NCI-H460 (cell line): ENCODE measurements at places on chromosomes 2 and 18.

DNA sequence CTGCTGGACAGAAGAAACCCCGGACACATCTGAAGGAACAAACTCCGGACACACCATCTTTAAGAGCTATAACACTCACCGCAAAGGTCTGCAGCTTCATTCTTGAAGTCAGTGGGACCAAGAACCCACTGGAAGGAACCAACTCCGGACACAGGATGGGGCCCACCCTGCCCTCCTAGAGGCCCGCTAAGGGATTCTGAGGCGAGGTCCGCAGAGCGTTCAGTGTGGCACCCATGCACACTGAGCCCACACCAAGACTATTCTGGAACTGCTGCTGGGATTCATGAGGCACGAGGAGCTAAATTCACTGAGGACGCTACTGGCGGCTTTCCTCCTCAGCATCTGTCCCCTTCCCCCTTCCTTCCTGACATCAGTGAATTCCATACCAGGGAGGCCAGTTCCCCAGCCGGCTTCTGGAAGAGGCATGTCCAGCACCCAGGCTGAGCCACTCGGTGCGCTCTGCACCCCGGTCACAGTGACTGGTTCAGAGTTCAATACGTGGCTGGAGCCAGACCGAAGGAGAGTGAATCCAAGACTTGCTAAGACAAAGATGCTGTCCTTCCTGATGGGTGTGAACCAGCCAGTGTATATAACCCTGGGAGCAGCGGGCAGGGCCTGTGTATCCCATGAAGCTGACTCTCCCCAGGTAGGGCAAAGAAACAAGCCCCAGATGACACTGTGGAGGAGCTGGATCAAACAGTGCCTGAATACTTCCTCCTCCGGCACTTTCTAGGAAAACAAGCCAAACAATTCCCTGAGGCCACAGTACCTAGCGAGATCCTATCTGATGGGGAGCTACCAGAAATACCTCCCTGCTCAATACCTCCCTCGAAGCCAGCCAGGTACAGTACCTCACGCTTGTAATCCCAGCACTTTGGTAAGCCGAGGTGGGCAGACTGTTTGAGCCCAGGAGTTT, 11.1 kb downstream of the HDAC4 start:
- DNase-seq, result no peak

DNA sequence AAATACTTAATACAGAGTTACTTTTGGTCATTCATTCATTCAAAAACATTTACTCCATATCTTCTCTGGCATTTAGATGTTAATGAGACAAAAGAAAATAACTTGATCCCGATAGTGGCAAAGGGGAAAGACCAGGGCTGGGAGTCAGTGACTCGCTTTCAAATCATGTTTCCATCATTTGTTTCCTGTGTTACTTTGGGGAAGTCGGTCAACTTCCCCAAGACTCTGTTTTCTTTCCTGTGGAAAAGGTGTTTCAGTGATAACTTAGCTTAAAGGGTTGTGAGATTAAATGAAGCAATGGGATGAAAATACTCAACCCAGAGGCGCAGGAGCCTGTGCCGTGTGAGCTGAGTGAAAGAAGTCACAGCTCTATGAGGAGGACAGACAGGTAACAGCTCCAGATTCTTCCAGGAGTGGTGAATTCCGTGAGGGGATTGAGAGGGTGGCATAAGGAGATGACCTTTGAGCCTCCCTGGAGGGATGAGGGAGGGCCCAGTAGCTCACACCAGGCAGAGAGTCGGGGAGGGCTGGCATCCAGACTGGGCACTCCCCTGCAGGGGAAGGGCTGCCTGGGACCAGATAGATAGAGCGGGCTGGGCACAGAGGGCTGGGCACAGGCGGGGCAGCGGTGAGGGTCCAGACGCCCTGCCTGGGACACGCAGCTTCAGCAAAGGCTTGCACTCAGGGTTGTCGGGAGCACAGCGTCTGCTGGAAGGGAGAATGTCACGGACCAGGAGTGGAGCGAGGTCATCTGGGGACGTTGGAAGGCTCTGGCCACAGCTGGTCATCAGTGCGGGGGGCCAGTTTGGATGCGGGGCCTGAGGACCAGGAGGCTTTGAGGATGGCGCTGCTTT, 70.1 kb downstream of the TSHZ1 start:
- DNase-seq, result no peak

- no peak for DNase-seq
Observed at GRCh38 chr2:149167941-149168340, 129.4 kb downstream of the LYPD6B start.

DNA sequence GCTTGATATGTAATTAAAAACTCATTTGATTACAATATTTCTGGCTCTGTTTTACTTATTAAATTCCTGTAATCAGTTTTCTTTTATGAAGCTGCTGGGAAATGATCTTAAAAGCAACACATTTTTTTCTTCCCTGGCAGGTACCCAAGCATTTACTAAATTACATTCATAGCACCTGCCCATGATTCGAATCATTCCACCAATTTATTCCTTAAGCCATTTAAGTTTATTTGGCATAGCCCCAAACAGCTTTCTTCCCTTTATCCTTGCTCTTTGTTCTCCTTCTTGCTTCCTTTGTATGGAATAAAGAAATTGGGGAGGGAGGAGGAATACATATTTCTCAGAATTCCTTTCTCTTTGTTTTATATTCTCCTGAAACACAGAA, 241.3 kb downstream of the AGPS start:
- no peak for DNase-seq

GRCh38 chr2:181106789-181107627, 126.6 kb downstream of the UBE2E3 start:
- no peak for DNase-seq

DNA sequence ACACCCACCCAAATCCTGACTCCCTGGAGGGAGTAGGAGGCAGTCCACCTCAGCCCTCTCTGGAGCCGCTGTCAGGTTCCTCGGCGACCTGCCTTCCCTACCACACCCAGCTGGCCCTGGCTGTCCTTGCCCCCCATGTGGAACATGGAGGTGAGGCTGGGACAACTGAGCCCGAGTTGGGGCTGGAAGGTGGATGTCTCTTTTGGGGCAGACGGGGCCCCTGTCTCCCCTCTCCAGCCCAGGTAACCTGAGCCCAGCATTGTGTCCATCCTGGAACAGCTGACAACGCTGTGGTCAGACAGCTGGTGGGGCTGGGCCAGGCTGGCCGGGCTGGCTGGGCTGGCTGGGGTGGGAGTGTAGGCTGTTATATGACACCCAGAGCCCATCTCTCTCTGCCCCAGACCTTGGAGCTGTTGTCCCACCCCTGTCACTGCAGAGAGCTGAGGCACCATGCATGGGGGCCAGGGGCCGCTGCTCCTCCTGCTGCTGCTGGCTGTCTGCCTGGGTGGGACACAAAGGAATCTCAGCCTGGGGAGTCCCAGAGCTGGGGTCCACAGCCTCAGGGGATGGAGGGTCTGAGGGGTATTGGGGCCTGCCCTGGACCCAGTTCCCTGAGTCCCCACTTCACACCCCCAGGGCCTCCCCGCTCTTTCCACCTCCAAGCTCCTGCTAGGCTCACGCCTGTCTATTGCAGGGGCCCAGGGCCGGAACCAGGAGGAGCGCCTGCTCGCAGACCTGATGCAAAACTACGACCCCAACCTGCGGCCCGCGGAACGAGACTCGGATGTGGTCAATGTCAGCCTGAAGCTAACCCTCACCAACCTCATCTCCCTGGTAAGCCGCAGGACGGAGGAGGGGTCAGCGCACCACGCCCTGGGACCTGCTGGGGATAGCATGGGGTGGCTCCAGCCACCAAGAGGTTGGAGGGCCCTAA, at the start of gene CHRNG:
Gene CHRNG, plus strand, starts transcription at position 395 of the 934 bp plus-strand sequence. Its CDS starts 56 bp downstream, at position 451.
- no peak for DNase-seq

GRCh38 chr2:136129601-136130000, 11.7 kb upstream of the CXCR4 start:
- DNase-seq, result no peak

- no peak for DNase-seq
Observed at GRCh38 chr2:8511868-8512612, 169.8 kb upstream of the ID2 start.

GRCh38 chr2:23549821-23550530, 165.0 kb downstream of the KLHL29 start:
- DNase-seq, result no peak

GRCh38 chr2:54967759-54968365, 82.4 kb downstream of the RTN4 start:
- DNase-seq, result no peak

DNA sequence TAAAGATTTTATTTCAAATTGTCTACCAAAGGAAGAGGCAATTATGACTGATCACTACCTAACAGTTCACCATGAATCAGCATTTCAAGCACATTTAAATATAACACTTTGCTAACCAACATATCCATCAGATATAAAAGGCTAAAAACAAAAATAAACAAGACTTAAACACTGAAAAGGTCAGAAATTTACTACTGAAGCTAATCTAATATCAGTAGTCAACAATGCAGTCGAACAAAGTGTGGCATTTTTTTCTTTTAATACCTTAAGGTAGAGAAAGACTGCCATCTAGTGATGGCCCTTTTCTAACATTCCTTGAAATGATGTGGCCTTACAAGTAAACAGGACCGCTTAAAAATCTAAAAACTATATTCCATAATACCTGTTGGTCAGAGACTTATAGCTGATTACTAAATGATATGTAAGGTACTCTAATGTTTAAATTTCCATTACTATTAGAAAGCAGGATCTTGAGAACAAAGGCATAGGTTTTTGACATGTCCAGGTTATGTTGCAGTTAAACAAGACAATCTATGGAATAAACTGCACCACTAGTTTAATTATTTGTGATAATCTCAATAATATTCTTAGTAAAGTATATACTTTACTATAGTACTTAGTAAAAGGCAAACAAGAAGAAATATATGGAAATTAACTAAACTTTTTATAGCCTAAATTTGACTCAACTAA, 80.0 kb downstream of the EXOC6B start:
- peak; percentile 61 for DNase-seq

- no peak for DNase-seq
Observed at GRCh38 chr2:82239176-82239575, 1934.6 kb upstream of the LRRTM1 start.

DNA sequence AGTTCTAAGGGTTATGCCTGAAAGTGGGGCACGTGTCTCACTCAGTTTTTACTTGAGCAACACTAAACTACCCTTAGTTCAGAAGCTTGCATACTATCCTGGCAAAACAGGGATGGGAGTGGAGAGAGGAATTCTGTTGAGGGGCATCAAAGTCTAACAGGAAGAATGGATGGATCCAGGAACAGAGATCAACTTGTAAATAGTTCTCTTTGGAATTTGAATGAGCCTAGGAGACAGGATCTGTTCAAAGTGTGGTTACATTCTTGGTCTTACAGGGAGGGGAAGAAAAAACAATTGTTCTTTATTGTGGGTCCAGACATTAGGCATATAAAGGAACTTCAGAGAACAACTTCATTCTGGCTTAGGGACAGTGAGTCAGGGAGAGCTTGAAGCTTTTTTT, 560.2 kb downstream of the CNTNAP5 start:
- DNase-seq, result no peak

GRCh38 chr2:66495788-66496640, 61.1 kb downstream of the MEIS1 start:
- DNase-seq, result no peak

- DNase-seq, result no peak
Observed at GRCh38 chr2:203280428-203281064, 41.7 kb downstream of the CYP20A1 start.

- peak; percentile 34 for DNase-seq
Observed at GRCh38 chr2:25606892-25607291, 66.5 kb downstream of the DTNB start.

- DNase-seq, result no peak
Observed at GRCh38 chr2:23145460-23145859, 239.5 kb upstream of the KLHL29 start.

- DNase-seq, result no peak
Observed at GRCh38 chr18:48801728-48802542, 148.8 kb downstream of the SMAD7 start.

GRCh38 chr2:95048825-95049682, 23.5 kb downstream of the MAL start:
- no peak for DNase-seq

DNA sequence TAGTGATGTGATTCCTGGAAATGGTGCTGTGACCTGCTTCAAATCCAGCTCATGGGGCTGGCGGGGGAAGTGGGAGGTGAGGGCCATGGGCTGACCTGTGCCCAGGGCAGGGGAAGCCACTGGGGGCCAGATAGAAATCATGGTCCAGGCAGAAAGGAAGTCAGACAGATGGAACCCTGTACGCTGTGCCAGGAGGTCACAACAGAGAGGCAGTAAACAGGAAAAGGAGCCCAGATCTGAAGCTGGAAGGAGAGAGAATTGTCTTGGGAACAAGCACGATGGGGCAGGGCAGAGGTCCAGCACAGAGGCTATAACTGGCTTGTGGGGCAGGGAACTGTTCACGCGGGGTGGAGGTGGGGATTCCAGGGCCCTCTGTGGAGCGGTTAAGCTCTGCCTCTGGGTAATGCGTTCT, 76.0 kb downstream of the RNF144A start:
- DNase-seq, result no peak

DNA sequence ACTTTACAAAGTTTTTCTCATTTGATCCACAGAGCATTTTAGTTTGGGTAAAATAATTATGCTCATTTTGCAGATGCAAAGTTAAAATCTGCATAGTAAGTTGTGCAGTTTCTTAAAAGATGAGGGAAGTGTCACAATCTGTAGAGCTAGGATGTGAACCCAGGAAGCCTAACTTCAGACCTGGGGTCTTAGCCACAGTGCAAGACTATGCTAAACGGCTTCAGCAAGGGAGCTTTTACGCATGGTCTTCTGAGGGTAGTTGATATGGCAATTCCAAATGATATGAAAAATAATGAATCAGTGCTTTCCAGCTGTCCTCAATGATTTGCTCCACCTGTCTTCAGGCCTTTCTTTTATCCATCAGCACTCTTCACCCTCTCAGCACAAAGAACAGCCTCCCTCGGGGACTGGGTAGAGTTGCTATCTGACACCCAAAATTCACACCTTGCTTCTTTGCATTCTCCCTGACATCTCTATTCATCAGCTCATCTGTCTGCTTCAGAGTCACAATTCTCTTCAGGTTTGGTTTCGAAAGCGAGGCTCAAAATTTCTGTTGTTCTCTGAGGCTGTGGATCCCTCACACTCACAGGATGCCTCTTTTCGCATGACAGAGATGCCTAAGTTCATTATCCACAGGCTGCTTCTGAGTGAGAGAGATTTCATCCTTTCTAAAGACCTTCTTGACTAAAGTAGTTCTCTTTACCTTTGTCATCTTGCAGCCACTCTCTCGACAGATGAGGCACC, 302.5 kb downstream of the NRXN1 start:
- no peak for DNase-seq

GRCh38 chr2:214706986-214707385, 102.5 kb downstream of the BARD1 start:
- no peak for DNase-seq

DNA sequence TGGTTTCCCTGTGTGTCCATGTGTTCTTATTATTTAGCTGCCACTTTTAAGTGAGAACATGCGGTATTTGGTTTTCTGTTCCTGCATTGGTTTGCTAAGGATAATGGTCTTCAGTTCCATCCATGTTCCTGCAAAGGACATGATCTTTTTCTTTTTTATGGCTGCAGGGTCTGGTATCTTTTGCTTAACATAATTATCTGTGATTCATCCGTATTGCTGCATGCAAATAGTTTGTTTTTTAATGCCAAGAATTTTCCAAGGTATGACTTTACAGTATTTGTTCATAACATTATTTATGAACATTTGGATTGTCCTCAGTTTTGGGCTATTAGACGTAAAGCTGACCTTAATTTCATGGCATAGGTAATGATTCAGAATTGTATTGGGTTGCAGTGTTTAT, 17.8 kb downstream of the GIGYF2 start:
- DNase-seq, result no peak

- no peak for DNase-seq
Observed at GRCh38 chr2:104163611-104164130, 690.2 kb upstream of the POU3F3 start.
